Stimulated activated CD4-positive, alpha-beta T cell treated with anti-CD3 and anti-CD28 coated beads, TNF-alpha, amount 100 ng/mL, for 1 hour (primary cell): ENCODE measurements at places on chromosomes 7 and 10.

GRCh38 chr10:3871424-3871996 lies 86.5 kb upstream of the KLF6 start:
- no peak for DNase-seq

- DNase-seq: no peak
Observed at GRCh38 chr7:83546586-83546985, 102.4 kb downstream of the SEMA3E start.

DNA sequence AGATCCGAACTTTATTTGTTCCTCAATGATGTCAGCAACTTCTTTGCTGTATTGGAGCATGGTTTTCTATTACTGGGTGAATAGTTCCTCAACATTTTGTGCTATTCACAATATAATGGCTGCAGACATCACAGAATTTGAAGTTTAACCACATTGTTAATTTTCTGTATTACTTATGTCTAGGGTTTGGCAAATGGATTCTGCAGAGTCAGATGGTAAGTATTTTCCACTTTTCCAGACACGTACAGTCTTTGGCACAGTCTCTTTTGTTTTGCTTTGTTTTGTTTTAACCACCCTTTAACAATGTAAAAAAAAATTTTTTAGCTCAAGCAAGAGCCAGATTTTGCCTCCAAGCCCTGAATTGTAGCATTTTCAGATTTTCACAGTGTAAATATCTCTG lies 36.8 kb upstream of the FOXK1 start:
- DNase-seq: no peak

GRCh38 chr7:75575488-75576121 lies 83.5 kb downstream of the SPDYE5 start:
- no peak for DNase-seq
